ENCODE measurements at places on chromosomes 11 and 22.
A peak's percentile ranks its signal among the peaks of the same experiment; 100 is the strongest.

- no peak for DNase-seq
These were observed 123.0 kb downstream of the CSNK2A3 start for GRCh38 chr11:11230087-11230486.

DNA sequence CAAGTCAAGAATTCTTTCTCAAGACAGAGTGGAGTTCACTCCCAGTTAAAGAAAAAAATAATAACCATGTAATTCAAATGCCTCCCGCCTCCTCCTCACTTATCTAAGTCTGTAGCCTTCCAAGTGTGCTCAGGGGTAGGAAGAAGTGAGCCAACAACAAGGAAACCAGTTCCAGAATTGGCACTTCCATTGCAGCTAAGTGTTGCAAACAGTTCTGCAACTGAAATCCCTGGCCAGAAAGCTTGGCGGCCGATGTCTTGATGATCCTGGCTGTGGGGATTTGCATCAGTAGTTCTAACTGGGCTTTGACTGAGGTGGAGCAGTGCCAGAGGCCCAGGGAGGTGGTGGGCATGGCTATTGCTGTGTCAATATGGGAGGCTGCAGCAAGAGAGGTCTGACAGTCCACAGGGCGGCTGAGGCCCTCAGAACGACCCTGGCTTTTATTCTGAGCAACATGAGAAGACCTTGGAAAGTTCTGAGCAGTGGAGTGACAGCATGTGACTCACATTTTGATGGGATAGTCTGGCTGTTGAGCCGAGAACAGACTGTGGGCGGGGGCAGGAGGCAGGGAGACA is 19.2 kb downstream of the DHCR7 start:
- no peak for DNase-seq

DNA sequence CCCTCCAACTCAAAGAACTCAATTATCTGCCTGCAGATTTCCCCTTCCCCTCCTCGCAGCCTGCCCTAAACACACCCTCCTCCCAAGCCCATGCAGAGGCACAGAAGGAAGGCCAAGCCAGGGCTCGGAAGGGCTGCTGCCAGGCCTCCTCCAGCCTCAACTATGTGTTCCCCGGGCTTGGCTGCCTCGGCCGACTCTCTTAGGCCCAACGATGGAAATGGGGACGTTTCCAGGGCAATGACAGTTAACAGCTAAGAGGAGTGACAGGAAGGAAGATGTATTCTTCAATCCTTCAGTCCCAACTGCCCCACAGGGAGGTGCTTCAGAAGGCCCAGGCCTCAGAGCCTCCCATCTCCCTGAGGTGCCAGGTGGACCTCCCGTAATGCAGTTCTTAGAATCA is 104.0 kb upstream of the AKIP1 start:
- DNase-seq: no peak

- DNase-seq: peak; percentile 33
These were observed 20.9 kb downstream of the SERGEF start for GRCh38 chr11:17991783-17992433.

- peak; percentile 59 for DNase-seq
These were observed 3.7 kb downstream of the SLC39A13 start for GRCh38 chr11:47411884-47412746.
